ENCODE measurements at places on chromosomes 1 and 21. TPM values are rescaled to one million over a fixed set of nuclear protein-coding genes. Genes with fewer than 3 reads are reported as not detected.

GRCh38 chr21:37079211-37079824 lies 6.3 kb downstream of the TTC3 start:
- DNase-seq = no peak

Gene GPR153
- 21.0 TPM for polyA plus RNA-seq

Gene C1orf53
- 1.6 TPM for polyA plus RNA-seq

Gene MPL
- not detected for polyA plus RNA-seq

- peak; percentile 34 for DNase-seq
These were observed 83.9 kb downstream of the DYRK1A start for GRCh38 chr21:37450445-37450941.

DNA sequence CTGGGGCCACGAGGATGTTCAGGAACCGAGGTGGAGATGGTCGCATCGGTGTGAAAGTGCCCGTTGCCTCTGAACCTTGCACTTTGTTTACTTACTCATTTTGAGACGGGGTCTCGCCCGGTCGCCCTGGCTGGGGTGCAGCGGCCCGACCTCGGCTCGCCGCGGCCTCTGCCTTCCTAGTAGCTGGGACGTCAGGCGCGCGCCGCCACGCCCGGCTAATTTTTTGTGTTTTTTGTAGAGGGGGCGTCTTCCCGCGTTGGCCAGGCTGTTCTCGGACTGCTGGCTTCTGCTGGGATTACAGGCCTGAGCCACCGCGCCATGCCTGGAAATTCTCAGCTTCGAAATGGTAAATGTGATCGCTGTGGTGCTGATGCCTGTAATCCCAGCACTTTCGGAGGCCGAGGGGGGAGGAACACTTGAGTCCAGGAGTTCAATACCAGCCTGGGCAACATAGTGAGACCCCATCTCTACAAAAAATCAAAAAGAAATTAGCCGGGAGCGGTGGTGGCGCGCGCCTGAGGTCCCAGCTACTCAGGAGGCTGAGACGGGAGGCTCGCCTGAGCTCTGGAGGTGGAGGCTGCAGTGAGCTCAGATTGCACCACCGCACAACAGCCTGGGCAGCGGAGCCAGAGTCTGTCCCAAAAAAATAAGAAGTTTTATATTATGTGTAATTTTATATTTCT lies 684 bp upstream of the MRPL20 start:
- peak; percentile 56 for DNase-seq

- no peak for DNase-seq
These were observed 115.7 kb downstream of the FASLG start for GRCh38 chr1:172774561-172774960.

Gene WNT4
- polyA plus RNA-seq = 0.36 TPM

GRCh38 chr1:42380586-42381279 lies at the start of gene RIMKLA:
Gene RIMKLA, plus strand, starts transcription at chr1:42380792. Its CDS starts 143 bp downstream, at chr1:42380935.
- peak; percentile 34 for DNase-seq

Gene LCE6A
- polyA plus RNA-seq = not detected

DNA sequence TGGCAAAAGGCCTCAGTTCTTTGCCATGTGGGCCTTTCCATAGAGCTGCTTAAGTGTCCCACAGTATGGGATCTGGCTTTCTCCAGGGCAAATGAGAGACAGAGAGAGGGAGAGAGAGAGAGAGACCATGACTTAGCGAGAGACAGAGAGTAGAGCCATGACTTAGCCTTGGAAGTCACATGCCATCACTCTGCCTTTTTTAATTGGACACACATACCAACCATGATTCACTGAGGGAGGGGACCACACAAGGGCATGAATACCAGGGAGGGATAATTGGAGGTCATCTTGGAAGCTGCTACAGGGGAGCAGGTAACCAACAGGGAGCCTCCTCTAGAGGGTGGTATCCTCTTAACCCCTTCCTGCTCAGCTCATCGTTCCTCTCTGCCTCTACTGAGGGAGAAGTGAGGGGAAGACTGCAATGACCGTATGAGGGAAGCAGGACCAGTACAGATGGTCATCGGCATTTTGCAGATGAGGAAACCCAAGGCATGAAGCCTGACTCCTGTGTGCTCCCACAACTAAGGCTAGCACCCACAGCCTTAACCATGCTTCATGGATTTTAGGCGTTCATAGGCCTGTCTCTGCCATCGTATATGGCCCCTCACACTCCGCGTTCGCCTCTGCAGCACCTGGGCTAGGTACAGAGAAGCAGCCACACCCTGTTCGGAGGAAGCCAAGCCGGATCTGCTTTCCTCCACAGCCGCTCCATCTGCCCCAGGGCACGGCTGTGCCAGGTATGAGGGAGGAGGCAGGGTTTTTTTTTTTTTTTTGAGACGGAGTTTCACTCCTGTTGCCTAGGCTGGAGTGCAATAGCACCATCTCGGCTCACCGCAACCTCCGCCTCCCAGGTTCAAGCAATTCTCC lies 38.6 kb downstream of the MEF2D start:
- DNase-seq = no peak

DNA sequence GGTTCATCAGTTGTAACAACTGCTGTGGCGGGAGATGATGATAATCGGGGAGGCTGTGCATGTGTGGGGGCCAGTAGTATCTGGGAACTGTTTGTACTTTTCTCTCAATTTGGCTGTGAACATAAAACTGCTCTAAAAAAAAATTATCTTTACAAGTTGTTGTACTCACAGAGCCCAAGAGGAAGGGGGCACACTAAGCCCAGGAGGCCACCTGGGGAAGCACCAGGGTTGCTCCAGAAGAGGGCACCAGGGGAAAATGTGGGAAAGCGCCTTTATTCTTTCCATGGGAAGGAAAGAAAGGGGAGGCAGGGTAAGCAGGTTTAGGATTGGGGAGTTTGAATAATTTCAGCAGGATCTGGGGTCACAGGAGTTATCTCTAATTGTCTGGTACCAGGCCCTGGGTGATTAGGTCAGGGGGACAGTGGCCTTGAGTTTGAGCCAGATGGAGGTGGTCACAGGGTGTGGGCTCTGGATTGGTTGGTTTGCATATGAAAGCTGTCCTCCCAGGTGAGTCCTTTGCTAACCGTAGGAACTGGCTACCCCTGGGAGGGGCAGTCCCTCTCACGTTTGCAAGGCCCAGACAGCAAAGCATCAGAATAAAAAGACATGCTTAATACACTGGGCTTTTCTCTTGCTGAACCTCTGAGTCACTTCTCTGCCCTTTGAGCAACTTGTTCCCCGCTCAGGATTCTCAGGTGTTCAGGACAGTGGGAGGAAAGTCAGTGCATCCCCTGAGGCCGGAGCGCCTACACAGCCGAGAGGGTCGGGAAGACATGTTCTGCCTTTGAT lies 11.2 kb downstream of the MYOC start:
- DNase-seq = no peak

GRCh38 chr1:115229016-115229415 lies 109.0 kb downstream of the NGF start:
- no peak for DNase-seq

DNA sequence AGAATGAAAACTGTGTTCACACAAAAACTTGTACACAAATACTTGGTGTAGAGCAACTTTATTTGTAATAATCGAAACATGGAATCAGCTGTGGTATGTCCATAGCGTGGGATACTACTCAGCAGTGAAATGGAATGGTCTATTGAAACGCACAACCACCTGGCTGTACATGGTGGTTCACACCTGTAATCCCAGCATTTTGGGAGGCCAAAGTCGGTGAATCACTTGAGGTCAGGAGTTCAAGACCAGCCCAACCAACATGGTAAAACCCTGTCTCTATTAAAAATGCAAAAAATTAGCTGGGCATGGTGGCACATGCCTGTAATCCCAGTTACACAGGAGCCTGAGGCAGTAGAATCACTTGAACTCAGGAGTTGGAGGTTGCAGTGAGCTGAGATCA lies 356.8 kb downstream of the RYR2 start:
- DNase-seq = no peak

DNA sequence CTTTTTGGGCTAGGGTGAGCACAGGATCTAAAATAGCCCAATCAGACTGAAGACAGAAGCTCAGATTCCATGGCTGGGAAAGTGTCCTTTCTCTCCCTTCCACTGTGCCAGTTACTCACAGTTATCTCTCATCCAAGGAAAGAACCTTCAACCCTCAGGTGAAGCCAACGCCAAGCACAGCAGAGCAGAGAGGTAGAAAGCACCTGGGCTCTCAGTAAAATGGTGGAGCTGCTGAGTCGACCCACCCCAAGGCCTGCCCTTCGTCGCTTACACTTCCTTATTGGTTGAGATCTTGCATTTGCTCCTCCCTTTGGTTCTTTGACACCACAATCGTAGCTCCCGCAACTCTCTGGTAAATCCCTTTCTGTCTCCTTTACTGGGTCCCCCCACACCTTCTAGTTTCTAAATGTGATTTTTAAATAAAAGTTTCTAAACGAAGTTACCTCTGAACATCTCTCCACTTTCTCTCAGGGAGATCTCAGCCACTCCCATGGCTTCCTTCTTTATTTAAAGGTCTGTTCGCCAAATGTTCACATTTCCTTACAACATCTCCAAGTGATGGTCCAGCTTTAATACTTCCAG lies 27.5 kb upstream of the SLC30A1 start:
- DNase-seq = no peak

Gene CNIH3
- 4.2 TPM for polyA plus RNA-seq

- DNase-seq = no peak
These were observed 1.8 kb downstream of the AGPAT3 start for GRCh38 chr21:43866659-43867331.

DNA sequence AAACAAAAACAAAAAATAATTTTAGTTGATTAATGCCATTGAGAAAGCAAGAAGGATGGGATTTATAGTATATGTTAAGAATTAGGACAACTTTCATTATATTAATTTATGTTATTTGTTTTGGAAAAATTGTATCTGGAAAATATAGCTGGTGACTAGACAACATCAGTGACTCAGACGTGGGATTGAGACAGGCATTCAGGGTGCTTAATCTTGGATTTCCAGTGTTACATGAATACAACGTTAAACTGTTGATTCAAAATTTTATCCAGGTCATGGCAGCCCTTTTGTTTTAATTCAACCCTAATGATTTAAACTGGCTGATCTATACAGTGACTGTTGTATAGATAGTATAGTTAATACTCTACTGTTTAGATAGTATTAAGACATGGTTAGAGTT lies 827.1 kb upstream of the B3GALT2 start:
- DNase-seq = peak; percentile 32

- peak; percentile 93 for DNase-seq
These were observed 159.7 kb downstream of the HIVEP3 start for GRCh38 chr1:41758904-41759548.

GRCh38 chr1:225544924-225545323 lies 108.0 kb downstream of the ENAH start:
- DNase-seq = no peak

Gene FAM151A
- polyA plus RNA-seq = 0.18 TPM

GRCh38 chr1:27527890-27528817 lies 38.2 kb upstream of the WASF2 start:
- DNase-seq = peak; percentile 24

- no peak for DNase-seq
These were observed 23.4 kb downstream of the SCAF4 start for GRCh38 chr21:31708541-31708940.
